ENCODE measurements at places on chromosomes 16 and 17.

- DNase-seq: no peak
Observed at GRCh38 chr17:75755990-75756389, 9.0 kb downstream of the GALK1 start.

DNA sequence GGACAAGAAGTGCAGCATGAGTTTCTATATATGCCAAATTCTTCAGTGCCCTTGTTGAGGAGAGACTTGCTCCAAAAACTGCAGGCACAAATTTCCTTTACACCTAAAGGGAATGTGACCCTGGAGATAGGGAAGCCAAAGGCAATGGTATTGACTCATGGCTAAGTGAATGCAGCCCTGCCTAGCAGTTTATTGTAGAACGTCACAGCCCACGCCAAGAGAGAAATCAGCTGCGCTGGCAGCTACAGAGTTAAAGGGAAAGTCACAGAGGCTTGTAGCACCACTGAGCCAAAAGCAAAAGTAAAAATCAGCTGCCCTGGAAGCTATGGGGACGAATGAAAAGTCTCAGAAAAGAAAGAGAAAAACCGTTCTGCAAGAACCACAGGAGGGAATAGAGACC, 10.1 kb downstream of the POLR3K start:
- no peak for DNase-seq

- DNase-seq: no peak
Observed at GRCh38 chr17:67837965-67838364, 12.7 kb downstream of the BPTF start.

- no peak for DNase-seq
Observed at GRCh38 chr16:17437127-17437720, 33.5 kb downstream of the XYLT1 start.

GRCh38 chr17:48520631-48521079, 10.2 kb downstream of the HOXB1 start:
- no peak for DNase-seq

GRCh38 chr17:61221597-61222471, 177.8 kb upstream of the TBX2 start:
- DNase-seq: no peak

DNA sequence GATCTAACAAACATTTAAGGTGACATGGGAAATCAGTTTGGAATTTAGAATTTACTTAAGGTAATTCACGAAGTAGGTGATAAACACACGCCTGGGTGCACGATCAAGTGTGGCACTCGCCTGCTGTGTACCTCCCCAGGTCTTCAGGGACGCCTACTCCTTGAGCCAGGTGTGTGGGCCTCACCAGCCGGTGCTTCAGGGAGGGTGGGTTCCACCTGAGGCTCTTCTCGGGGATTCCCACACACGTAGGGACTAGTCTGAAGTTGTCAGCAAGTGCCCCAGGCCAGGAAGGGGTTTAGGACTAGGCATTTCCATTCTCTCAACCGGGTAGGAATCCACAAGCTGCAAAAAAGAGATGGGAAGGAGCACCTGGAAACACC, 9.8 kb upstream of the NAT9 start:
- no peak for DNase-seq

DNA sequence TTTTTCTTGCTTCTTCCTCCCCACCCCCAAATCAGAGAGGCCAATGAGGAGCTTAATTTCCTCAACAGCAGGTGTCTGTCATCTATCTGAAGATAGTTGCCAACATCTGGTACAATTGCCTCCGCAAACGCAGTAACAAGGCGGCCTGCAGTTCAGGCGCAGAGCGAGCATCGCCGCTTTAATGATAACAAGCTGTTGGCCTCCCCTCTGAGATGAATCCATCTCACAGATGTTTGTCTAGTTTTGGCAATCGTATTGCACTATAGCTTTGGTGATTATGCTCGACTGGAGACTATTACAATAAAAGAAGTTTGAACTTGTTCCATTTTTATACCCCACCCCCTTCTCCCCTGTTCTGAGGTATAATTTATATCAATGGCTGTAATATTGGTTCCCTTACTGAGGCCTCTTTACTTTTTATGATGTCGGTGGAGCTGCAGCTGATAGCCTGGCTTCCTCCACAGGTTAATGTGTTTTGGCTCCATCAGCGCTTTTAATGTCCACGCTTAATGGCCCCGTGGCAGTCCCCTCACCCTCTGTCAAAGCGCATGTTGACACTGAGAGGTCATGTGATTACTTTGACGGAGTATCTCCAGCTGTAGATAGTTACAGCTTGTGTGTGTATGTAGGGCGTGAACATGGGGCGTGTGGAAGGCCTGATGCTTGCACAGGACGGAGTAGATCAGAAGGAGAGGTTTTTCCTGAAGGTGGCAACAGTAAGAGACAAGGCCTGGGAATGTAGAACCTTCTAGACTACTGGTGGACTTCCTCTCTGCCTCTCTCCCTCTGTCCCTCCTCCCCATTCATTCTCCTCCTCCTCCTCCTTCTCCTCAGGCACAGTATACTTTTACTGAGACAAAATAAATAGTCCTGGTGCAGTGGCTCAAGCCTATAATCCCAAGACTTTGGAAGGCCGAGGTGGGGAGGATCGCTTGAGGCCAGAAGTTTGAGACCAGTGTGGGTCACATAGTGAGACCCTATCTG, 164.7 kb downstream of the MSI2 start:
- no peak for DNase-seq

- DNase-seq: no peak
Observed at GRCh38 chr17:64387145-64387473, 3.6 kb downstream of the PECAM1 start.

- DNase-seq: no peak
Observed at GRCh38 chr17:6186998-6187397, 116.8 kb downstream of the WSCD1 start.

DNA sequence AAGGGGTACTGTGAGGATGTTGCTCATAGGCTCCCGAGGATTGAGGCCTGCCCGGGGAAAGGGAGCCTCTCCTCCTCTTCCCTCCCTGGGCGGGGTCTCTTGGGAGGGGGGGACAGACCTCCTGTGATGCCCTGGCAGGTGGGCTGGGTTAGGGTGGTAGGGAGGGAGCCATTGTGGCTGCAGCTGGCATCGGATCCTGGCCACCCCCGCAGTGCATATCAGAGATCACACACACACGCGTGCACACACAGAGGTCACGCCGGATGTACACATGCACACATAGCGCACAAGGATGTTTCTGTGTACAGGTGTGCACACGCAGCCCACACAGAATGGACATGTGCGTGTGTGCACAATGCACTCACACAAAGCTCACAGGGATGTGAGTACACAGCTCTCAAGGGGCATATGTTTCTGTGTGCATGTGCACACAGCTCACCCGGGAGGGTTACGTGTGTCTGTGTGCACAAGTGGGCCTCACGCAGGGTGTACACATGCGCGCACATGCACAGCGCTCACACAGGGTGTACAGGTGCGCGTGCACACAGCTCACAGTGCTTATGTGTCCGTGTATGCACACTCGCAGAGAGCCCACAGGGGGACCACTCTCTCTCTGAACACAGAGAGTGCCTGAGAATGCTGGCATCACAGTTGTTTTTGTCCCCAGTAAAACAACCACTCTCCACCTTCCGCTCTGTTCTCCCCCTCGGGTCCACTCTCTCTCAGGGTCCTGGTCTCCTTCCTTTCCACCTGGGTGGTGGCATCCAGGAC, 2.4 kb downstream of the GJD3 start:
- DNase-seq: no peak

DNA sequence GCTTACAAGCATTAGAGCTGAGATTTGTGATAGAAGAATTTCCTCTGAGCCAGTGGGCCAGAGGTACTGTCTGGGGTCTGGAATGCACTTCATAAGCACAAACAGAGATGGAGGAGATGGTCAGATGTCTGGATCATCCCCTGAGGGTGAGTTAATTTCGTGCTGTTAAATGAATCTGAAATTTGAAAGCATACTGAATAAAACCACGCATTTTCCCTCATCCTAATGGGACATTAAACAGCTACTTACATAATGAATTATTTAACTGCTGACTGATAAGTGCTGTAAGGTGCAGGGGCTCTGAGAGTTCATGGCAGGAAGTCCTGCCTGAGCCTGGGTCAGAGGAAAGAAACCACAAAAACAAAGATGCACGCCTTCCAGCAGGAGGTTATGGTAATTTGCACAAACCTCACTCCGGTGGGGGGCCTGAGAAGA, 136.3 kb upstream of the XYLT1 start:
- DNase-seq: no peak

GRCh38 chr17:41928693-41929251, 1.6 kb upstream of the ODAD4 start:
- no peak for DNase-seq

DNA sequence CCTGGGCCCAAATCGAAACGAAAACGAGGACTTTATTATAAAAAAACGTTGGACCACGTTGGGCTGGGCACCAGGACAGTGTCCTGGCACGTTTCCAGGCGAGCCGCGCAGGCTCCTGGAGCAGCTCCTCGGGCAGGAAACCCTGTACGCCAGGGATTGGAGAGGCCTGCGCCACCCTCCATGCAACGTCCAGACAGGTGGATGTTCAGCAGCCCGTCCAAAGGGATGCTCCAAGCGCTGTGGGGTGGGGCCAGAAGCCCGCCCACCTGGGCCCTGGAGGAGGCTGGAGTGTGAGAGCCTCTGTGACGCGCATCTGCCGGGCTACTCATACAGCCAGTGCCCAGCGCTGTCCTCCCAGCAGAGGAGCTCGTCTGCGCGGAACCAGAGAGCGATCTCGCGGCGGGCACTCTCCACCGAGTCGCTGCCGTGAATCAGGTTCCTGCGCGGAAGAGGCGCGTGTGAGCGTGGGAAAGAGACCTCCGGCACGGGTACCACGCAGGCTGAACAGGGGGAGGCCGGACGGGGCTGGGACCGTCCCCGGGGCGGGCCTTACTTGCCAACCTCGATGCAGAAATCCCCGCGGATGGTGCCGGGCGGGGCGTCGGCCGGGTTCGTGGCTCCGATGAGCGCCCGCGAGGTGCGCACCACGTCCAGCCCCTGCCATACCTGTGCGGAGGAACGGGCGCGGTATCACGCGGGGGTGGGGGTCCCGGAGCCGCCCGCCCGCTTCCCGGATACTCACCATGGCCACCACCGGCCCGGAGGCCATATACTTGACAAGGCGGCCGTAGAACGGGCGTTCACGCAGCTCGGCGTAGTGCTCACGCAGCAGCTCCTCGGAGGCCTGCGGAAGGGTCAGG, 785 bp downstream of the NME3 start:
- DNase-seq: peak; percentile 44

- peak; percentile 8 for DNase-seq
Observed at GRCh38 chr16:26645614-26646013, 421.1 kb upstream of the C16orf82 start.

- DNase-seq: no peak
Observed at GRCh38 chr16:22652463-22652845, 141.8 kb downstream of the NPIPB5 start.

DNA sequence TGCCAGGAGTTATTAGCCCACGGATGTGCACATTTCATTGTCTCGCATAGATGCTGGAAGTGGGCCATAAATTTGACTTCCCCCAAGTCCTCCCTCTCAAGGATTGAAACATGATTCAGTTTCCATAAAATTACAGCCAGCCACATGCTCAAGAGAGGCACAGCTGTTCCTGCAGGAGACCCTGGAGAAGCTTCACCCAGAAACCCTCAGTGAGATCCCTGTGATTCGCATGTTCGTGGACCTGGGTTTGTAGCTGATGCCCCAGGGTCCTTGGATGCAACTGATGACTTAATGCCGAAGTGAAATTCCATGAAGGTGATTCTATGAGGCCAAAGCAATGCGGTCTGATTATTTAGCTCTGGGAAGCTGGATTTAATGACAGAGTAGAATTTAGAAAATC, 24.7 kb upstream of the AQP8 start:
- no peak for DNase-seq

- DNase-seq: no peak
Observed at GRCh38 chr17:51154176-51154575, 817 bp downstream of the NME1 start.

- no peak for DNase-seq
Observed at GRCh38 chr17:73952082-73952479, 251.4 kb upstream of the RPL38 start.

- DNase-seq: peak; percentile 87
Observed at GRCh38 chr16:17070882-17071592, 399.7 kb downstream of the XYLT1 start.

DNA sequence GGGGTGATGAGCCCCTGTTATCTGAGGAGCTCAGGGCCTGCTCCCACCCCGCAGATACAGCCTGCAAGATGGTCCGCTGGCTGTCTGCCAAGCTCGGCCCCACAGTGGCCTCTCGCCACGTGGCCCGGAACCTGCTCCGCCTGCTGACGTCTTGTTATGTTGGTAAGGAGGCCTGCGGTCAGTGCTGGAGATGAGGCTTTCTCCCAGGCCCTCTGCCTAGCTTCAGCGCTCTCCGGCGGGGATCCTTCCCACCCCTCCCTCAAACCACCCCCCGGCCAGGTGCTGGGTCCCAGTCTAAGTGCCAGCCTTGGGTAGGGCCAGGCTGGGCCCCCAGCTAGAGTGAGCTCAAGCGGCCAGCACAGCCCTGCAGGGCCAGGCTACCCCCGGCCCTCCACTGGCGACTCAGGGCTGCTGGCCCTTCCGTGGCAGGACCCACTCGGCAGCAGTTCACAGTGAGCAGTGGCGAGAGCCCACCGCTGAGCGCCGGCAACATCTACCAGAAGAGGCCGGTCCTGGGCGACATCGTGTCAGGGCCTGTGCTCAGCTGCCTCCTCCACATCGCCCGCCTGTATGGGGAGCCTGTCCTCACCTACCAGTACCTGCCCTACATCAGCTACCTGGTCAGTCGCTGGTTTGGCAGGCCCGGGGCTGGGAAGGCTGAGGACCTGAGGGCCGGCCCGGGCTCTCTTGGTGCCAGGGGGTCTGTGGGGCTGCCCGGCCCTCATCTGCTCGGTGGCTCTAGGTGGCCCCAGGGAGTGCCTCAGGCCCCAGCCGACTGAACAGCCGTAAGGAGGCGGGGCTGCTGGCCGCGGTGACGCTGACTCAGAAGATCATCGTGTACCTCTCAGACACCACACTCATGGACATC, 6.1 kb downstream of the WDR81 start:
- no peak for DNase-seq

DNA sequence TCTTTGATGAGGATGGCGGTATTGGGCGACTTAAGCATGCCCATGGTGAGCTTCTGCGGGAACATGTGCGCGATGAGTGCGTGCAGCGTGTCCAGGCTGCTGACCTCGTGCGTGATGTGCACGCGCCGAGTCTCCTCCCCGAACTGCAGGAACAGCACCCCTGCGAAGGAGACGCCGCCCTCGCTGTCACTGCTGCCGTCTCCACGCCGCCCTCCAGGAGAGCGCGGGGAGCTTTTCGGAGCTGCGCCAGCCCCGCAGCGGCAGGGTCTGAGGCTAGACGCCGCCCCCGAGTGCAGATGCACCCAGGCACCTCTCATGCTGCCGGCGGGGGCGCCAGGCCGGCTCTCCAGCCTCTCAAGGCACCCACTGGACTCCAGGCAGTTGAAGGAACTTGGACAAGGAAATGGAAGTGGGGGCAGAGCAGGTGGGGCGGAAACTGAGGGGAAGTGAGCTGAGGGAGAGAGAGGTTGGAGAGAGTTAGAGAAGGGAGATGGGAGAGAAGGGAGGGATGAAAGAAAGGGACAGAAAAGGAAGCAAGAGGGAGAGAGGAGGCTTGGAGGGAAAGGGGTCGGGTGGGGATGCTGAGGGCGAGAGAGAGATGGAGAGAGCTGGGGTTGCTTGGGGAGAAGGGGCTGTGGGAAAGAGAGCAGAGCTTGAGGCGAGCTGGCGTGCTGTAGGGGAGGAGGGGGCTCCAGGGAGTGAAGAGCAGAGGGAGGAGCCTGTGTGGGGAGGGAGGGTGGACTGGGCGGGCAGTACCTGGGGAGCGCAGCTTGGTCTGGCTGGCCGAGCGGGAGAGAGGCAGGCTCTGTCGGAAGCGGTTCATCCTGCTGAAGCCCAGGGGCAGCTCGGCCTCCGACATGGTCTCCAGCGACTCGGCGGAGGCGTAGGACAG, 42.1 kb downstream of the SRCIN1 start:
- DNase-seq: no peak

Data from activated CD4-positive, alpha-beta T cell treated with anti-CD3 and anti-CD28 coated beads for 4 hours (primary cell).